Gastrocnemius medialis (tissue), 4 donors: ENCODE measurements at places on chromosomes 4 and X.

DNA sequence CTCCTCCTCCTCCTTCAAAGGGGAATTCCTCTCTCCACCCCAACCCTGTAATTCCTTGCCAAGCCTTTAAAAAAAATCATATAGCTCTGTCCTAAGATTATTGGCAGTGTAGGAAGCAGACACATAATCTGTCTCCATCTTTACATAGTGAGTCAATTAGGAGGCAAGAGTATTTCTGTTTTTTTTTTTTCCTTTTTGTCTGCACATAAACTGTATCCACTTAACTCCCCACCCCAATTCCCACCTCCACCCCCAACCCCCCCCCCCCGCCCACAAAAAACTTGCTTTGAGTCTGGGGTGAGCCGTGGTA lies 182.5 kb downstream of the RASL11B start:
- no peak overlapping the region for H3K27ac ChIP-seq
- DNase-seq = no peak
- peaks cover 15% of the 10 kb centered on the region for H3K4me1 ChIP-seq
- H3K27me3 ChIP-seq = no peaks in the 10 kb centered on the region

GRCh38 chrX:139194571-139195280 lies 335.8 kb upstream of the F9 start:
- no peaks in the 10 kb centered on the region for H3K27me3 ChIP-seq
- no peaks in the 10 kb centered on the region for H3K36me3 ChIP-seq
- H3K27ac ChIP-seq = peak overlapping the region; percentile 82

DNA sequence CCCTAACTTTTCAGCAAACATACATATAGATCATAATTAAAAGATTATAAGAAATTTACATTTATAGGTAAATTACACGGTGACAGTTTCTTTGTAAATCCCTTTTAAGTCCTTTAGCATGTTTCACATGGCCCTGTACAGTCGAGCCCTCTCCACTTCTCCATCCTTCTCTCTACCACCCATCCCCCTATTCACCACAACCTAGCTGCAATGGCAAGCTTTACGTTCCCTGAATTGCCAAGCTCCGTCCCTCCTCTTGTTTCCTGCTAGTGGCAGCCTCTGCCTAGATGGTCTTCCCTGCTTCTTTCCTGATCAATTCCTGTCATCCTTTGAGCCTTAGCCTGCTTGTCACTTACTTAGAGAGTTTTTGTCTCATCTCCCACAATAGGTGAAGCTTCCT lies 116.2 kb downstream of the TMA16 start:
- H3K36me3 ChIP-seq = no peaks in the 10 kb centered on the region
- H3K4me1 ChIP-seq = no peaks in the 10 kb centered on the region
- no peak overlapping the region for H3K4me3 ChIP-seq
- H3K27ac ChIP-seq = no peak overlapping the region
- H3K27me3 ChIP-seq = no peaks in the 10 kb centered on the region
- no peak for DNase-seq

DNA sequence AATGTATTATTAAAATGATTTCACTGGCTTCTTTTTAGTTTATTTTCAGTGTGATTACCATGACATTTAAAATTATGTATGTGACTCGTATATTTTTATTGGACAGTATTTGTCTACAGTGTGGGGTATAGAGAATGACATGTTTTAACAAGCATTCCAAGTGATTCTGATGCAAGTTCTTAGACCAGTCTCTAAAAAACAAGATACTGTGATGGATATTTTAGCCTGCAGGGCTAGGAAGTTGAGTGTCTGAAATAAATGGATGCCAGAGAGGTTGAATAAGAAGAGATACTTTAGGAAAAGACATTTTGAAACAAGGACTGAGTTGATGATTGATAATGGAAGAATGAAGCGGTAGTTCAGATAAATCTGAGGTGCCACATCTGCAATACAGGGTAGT lies 3.5 kb upstream of the MAD2L1 start:
- no peak overlapping the region for H3K4me3 ChIP-seq
- no peak for DNase-seq
- peaks cover 33% of the 10 kb centered on the region for H3K4me1 ChIP-seq

- H3K4me3 ChIP-seq = no peak overlapping the region
- no peak for DNase-seq
- no peaks in the 10 kb centered on the region for H3K36me3 ChIP-seq
- no peaks in the 10 kb centered on the region for H3K4me1 ChIP-seq
Observed at GRCh38 chrX:82945332-82945731, 562.8 kb upstream of the POU3F4 start.

- no peak overlapping the region for H3K27ac ChIP-seq
- no peaks in the 10 kb centered on the region for H3K36me3 ChIP-seq
Observed at GRCh38 chr4:64899563-64899962, 490.3 kb upstream of the TECRL start.

- H3K4me3 ChIP-seq = no peak overlapping the region
- no peaks in the 10 kb centered on the region for H3K36me3 ChIP-seq
- no peaks in the 10 kb centered on the region for H3K4me1 ChIP-seq
- no peak overlapping the region for H3K27ac ChIP-seq
- no peak for DNase-seq
Observed at GRCh38 chr4:10743357-10743756, 58.8 kb upstream of the CLNK start.

DNA sequence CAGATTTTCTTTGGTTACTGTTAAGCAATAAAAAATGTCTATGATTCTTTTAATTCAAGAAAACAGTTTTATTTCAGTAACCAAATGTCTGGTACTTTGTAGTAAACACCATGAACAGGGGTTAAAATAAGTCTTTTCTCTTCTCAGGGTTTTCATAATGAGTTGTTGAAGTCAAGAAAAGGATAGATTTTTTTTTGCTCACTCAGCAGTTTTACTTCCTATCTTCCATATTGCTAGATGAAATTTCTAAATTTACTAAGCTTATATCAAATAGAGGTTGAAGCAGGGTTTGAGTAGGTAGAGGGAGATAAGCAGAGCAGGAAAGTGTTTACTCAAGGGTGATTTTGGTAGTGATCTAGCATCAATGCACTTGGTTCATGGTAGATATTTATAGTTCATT lies 1031.3 kb downstream of the C4orf33 start:
- no peak overlapping the region for H3K27ac ChIP-seq
- no peaks in the 10 kb centered on the region for H3K27me3 ChIP-seq
- no peaks in the 10 kb centered on the region for H3K4me1 ChIP-seq
- no peak overlapping the region for H3K4me3 ChIP-seq

DNA sequence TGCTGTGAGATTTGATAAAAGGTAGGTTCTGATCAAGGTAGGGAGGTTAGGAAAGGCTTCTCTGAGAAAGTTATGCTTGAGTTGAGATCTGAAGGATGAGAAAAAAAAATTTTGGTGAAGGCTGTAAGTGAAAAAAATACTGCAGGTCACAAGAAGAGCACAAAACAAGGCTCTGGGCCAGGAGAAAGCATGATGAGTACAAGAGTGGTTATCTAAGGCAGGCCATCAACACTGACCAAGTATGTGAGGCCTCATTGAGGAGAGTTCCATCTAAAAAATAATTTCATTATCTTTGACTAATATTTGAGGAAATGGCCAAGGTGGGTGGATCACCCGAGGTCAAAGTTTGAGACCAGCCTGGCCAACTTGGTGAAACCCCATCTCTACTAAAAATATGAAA lies 71.6 kb upstream of the SLC4A4 start:
- H3K4me1 ChIP-seq = no peaks in the 10 kb centered on the region
- H3K27ac ChIP-seq = no peak overlapping the region
- H3K36me3 ChIP-seq = no peaks in the 10 kb centered on the region
- no peak for DNase-seq
- H3K4me3 ChIP-seq = no peak overlapping the region

- H3K4me1 ChIP-seq = peaks cover 7% of the 10 kb centered on the region
- H3K4me3 ChIP-seq = peak within 1 kb of the TSS; percentile 69
- no peaks in the 10 kb centered on the region for H3K36me3 ChIP-seq
Observed at GRCh38 chrX:150898343-150899190, at the start of gene CD99L2. TSS of gene CD99L2 (minus strand) at chrX:150898668. CDS start at chrX:150898588, 80 bp downstream.

GRCh38 chrX:9340598-9341290 lies 124.1 kb upstream of the TBL1X start:
- peaks cover 28% of the 10 kb centered on the region for H3K4me1 ChIP-seq
- no peaks in the 10 kb centered on the region for H3K27me3 ChIP-seq
- H3K27ac ChIP-seq = peak overlapping the region; percentile 78
- H3K36me3 ChIP-seq = no peaks in the 10 kb centered on the region
- peak overlapping the region; percentile 7 for H3K4me3 ChIP-seq
- peak; percentile 43 for DNase-seq

DNA sequence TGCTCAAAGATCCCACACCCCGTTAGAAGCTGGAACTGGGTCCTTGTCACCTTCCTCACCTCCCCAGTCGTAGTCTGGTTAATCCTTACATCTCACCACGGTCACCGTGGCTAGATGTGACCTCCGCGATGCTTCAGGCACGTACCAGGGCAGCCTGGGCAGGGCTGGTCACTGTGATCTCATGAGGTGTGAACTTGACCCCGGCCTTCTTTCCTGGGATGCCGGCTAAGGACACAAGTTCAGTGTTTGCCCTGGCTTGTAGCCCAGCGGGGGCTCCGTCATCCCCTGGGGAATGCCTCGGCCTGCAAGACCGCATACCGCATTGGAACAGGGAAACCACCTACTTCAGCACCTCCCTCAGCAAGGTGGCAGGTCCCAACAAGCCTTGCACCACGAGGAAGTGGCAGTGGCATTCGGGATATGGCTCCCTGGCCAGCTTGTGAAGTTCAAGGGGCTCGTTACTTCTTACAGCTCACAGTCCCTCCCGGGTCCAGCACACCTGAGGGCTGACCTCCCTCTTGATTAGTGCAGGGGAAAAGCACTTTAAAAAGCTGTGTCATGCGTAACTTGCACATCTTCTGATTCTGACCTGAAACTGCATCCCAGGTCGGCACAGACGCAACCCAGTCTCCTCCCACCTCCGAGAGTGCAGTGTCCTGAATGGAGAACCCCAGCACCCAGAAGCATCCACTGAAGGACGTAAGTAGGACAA lies 25.9 kb downstream of the NOP14 start:
- H3K4me1 ChIP-seq = peaks cover 23% of the 10 kb centered on the region
- no peak overlapping the region for H3K4me3 ChIP-seq
- H3K27ac ChIP-seq = peak overlapping the region; percentile 98

DNA sequence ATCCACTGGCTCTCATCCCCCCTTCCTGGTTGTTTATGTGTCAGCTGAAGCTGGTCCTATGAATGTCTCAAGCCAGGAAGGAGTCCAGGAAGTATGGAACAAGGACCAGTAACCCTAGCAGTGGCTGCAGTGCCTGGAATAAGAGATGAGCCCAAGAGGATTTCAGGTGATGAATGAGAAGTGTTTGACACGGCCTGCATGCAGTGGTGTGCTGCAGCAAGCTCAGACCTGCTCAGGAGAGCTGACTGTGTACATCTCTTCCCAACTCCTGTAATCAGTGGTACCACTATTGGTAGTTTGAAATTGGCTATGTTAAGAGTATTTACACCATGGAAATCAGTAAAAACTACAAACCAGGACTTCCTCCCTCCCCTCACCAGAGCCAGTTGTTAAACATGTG lies 88.0 kb downstream of the IQCM start:
- H3K4me3 ChIP-seq = no peak overlapping the region
- no peak for DNase-seq
- no peaks in the 10 kb centered on the region for H3K4me1 ChIP-seq

- H3K4me3 ChIP-seq = peak overlapping the region; percentile 19
- DNase-seq = no peak
- H3K4me1 ChIP-seq = peaks cover 22% of the 10 kb centered on the region
Observed at GRCh38 chr4:24103434-24104157, 213.7 kb upstream of the PPARGC1A start.

DNA sequence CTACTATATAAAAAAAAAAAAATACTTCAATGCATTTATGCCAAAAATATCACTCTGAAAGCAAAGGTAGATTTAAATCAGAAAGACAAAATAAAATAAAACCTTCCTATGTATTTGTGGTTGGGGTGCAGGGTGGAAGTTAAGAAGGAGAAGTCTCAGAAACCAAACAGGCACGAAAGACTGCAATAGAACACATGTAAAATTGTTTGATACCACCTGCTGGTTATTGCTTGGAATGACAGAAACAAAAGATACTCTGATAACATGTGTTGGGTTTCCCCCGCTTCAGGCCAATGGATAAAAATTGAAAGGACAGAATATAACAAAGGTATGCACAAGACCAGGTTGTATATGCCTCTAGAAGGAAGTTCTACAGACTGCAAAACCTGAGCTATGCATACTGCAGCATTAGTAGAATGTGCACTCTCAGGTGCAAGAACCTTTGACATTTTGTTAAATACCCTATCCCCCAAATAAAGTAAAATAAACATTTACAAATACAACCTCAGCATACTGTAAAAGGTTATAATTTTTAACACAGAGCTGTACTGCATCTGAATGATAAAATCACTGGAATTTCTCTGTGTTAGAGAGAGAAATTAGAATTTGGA lies 118.8 kb downstream of the GABRA2 start:
- H3K27me3 ChIP-seq = no peaks in the 10 kb centered on the region
- DNase-seq = no peak
- no peaks in the 10 kb centered on the region for H3K4me1 ChIP-seq
- no peaks in the 10 kb centered on the region for H3K36me3 ChIP-seq
